MM.1S (cell line): ENCODE measurements at places on chromosomes 3 and 15.

GRCh38 chr3:108407886-108408285 lies 102.5 kb downstream of the MYH15 start:
- no peak for DNase-seq

DNA sequence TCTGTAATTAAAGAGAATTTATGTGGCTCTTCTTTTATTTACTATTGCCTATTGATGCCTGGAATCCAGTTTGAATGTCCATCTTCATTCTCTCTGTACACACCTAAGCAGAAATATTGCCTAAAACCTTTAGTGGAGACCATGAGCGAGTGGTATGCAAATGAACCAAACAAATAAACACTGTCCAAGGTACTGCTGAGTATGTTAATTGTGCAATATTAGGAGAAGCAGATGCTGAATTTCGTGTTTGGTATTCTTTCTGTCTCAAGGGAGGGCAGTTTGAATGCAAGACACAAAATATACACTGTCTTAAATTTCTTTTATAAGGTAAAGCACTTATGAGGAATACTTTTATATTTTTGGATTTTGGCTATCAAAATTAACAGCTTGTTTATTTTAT lies 440.9 kb downstream of the RBMS3 start:
- DNase-seq = no peak

DNA sequence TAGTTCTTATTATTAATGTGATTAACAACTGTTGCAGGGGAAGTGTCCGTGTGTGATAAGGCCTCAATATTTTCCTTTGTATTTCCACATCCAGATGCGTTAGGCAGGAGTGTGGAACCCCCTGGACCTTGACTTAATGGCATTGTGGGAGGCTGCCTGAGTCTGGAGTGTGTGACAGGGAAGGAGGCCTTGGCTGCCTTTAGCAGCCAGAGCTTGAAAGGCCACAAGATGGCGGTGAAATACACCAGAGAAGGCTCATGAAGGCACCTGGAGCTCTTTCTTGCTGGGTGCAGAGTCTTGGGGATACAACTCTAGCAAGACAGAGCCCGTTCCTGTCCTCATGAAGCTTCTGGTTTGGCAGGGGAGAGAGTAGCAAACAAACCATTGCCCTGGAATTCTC lies 36.9 kb downstream of the POLR2M start:
- DNase-seq = peak; percentile 36

- no peak for DNase-seq
These were observed 36.9 kb downstream of the LRIG1 start for GRCh38 chr3:66463730-66464511.

DNA sequence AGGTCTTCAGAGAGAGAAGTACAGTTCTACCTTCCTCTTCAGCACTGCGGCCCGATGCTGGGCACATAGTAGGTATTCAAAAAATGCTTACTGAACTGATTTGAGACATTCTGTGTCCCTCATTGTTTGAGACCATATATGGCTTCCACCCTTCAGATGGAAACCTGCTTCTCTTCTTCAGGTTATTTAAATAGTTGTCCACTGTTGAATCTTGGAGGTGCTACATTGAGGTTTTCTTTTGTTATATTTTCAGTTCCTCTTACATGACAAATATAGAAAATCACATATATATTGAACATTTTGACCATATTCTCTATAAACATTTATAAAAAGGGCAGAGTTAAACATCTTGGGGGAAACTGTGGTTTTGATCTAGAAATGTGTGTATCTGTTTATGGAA lies 200.2 kb upstream of the LRRC3B start:
- no peak for DNase-seq

DNA sequence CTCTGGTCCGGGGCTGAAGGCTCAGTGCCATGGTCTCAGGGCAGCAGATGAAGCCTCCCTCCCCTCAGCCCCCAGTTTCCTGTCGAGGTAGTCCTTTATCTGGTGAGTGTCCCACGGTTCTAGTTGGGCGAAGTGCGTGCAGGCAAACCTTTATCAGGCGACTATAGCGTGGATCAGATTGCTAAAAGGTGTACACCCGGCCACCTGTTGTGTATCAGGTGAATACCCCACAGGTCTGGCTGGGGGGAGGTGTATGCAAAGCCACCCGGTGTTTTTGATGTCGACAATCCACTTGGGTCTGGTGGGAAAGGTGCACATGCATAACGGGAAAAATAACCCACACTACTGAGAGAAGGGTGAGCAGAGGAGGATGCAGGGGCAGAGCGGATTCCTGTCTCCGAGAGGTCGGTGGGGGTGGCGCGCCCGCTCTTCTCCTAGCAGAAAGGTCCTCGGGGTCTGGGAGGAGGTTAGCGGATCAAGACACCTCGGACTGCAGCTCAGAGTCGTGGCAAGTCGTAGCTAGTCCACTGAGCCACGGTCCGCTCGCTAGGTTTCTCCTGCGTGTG lies 507 bp downstream of the SLC12A6 start:
- peak; percentile 36 for DNase-seq

DNA sequence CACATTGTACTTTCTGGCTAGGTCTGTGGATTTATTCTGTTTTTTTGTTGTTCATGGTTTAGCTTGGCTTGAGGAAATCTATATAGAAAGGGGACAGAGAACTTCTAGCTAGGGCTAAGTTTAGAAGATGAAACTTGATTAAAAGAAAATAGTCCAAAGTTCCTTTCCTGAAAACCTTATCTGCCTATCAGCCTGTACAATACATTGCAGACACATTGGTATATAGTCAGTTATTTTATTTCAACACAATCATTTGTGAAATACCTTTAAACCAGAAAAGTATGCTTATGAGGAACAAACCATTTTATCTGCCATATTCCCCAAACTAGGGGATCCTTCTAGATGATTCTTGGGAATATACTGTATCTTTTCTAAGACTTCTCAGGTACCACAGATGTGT lies 147.3 kb upstream of the CGNL1 start:
- DNase-seq = no peak

DNA sequence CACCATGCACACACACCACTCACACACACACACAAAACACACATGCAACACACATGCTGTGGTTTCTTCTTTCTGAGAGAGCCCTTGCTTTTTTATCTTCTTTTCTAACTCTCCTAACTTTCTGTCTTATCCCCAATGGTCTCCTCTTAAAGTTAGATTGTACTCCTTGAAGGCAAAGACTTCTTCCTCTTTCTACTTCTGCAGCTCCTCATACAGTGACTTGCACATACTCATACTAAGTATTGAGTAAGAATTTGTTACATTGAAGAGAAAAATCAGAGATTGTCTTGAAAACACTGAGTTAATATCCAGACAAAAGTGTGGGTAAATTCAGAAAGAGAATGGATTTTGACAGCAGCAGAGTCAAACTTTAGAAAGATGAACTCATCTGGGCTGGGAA lies 64.4 kb downstream of the GTPBP8 start:
- DNase-seq = no peak

DNA sequence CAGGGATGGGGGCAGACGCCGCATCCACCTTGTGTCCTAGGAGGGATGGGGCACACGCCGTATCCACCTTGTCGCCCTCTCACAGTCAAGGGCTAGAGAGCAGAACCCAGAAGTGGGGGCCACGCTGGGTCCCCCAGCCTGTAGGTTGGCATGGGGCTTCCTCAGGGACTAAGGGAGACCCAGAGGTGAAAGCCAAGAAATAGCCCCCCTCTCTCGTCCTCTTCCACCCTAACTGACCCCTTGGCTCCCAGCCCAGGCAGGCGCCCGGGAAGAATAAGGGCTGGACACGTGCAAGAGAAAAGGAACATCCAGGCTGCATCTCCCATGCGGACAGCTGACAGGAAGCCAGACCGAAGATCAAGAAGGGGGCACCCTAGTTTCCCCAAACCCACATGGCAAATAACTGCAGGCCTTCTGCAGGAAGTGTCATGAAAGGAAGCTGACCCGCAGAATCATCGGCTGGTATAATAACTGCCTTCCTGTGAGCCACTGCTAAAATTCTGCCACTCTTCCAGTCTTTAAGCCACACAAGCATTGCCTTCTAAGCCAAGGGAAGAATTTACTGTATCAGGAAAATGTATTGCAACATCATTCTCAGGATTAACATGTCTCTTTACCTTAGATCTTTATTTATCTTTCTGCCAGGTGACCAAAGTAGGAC lies 38.5 kb upstream of the TFRC start:
- DNase-seq = no peak

- no peak for DNase-seq
These were observed 63.6 kb upstream of the SNTN start for GRCh38 chr3:63588895-63589294.

DNA sequence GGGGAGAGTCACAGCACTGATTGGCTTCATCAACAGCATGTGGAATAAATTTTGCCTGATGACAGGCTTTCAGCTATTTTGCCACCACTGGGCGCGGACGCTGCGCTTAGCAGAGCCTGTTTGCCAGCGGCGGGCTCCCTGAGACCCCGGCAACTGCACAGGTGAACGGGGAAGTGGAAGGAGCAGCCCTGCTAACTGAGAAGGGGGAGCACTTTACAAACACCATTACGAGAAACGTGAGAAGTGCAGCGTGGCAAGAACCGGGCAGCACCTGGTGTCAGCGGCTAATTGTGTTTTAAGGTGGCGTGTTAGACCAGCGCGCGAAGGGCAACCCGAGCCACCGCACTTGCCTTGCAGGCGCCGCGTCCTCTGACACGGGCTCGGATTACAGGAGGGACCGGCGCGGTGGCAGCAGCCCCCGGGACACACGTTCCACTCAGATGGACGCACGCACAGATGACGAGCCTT lies 307.8 kb upstream of the ARRDC4 start:
- peak; percentile 10 for DNase-seq

GRCh38 chr3:57141719-57142410 lies 23.3 kb downstream of the IL17RD start:
- DNase-seq = no peak

- no peak for DNase-seq
These were observed 11.8 kb downstream of the INO80 start for GRCh38 chr15:41104234-41104633.

DNA sequence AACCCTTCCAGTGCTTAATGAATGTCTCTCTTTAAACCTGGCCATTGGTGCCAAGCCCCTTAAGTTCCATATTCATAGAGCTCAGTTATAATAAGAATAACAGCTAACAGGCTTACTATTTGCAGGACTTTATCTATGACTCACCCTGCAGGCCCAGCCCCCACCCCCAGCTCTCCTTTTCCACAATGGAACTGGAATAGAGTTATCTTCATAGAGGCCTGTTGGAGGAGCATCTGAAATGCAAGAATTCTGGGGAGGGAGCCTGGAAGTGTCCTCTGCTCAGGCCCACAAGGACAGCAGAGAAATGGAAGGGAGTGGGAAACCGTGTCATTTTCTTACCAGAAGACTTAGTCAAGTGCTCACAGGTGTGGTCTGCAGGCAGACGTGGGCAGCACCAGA lies 52.8 kb downstream of the SEMA5B start:
- DNase-seq = no peak
